HFFc6 (cell line): ENCODE measurements at places on chromosomes 2 and 18.
A peak's percentile ranks its signal among the peaks of the same experiment; 100 is the strongest.

GRCh38 chr2:117981810-117982209 is 32.1 kb downstream of the CCDC93 start:
- no peak for DNase-seq

DNA sequence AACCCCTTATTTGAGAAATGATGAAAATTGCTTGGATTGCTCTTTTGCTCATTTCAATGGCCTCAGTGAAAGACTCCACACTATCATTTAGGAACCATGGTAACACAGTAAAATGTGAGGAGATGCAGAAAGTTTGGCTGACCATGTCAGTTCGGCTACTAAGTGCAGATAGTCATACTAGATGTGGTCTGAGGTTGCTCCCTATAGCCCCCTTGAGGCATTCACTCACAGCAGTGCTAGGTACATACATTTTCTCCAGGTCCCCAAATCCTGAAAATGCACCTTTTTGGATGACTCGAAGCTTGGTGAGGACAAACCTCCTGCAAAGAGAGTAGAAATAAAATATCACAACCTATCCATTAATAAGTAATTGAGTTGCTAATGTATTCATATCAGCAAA is 86.3 kb downstream of the FSHR start:
- no peak for DNase-seq

DNA sequence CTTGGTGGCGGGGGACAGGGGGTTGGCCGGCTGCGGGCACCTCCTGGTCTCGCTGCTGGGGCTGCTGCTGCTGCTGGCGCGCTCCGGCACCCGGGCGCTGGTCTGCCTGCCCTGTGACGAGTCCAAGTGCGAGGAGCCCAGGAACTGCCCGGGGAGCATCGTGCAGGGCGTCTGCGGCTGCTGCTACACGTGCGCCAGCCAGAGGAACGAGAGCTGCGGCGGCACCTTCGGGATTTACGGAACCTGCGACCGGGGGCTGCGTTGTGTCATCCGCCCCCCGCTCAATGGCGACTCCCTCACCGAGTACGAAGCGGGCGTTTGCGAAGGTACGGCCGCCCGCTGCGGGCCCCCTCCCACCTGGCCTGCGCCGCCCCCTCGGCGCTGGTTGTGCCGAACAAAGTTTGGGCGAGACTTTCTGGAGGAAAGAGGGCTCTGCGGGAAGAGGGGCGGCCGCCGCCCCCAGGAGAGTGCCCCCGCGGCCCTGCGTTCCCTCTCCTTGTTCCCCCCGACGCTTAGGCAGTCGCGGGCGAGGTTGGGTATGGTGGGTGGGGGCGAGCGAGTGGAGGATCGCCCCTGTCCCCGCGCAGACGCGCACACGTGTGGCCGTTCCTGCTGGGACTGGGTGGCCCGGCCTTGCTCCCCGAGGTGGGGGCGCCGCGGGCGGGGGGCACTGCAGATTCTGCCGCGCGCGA is 866 bp downstream of the CRIM1 start:
- peak; percentile 48 for DNase-seq

GRCh38 chr18:62637807-62638687 is 77.3 kb upstream of the PHLPP1 start:
- DNase-seq: no peak

GRCh38 chr2:132366421-132367180 is 50.0 kb upstream of the GPR39 start:
- no peak for DNase-seq

DNA sequence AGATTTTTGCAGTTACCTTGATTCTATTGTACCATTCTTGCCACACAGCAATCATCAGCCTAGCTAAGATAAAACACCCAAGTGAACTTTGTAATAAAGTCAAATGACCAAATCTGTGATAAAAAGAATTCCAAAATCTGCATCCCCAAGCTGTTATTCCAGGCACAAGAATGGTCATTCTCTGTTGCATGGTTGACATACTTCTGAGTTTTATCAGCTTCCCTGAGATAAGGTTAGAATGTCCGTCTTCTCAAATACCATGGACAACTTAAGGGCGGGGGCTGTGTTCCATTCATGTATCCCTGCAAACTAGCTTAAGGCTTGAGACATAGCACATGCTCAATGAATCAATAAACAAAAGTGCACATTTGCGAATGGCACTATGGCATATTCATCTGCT is 8.1 kb upstream of the BMP10 start:
- DNase-seq: no peak

GRCh38 chr18:11070593-11070992 is 78.8 kb downstream of the PIEZO2 start:
- DNase-seq: no peak

GRCh38 chr2:151857650-151858049 is 29.4 kb upstream of the ARL5A start:
- no peak for DNase-seq

DNA sequence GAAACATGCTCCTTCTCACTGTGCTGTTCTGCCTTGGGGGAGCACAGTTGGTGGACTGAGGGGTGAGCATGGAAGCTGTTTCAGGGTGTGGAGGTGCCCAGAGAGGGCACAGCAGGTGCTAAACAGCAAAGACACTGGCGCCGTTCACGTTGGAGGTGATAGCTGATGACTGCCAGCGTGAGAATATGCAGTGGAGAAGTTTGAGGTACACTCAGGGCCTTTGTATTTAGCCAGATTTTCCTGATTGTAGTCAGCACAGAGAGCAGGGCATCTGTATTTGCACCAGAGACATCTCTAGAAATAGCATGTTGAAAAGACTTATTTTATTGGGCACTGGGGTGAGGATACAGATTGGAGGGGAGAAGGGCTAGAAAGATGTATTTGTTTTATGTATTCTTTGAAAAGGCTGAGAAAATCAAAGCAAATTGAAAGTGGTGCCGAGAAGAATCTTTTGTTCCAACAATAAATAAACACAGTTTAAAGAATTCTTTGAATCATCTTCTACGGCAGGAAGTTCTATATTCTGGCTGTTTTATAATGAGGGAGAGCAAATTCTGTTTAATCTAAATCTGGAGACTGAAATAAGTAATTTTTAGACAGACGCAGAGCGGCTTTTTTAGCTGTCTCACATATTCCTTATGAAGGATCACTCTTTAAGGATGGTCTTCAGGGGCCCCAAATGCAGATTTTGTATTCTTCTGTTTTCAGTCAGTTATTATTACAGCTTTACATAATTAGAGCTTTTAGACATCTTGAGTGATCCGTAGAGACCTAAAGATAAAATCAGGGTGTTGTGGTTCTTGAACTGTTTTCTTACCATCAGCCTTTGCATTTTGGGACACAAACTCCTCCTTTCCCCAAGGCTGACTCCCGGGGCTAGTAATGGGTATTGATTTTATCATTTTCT is 7.1 kb downstream of the ZNF532 start:
- DNase-seq: no peak
